ENCODE measurements at places on chromosomes 4 and X. TPM values are rescaled to one million over a fixed set of nuclear protein-coding genes. Genes with fewer than 3 reads are reported as not detected.

Gene P2RY10
- total RNA-seq: 86.8 TPM

Gene WDR17
- 0.70 TPM for total RNA-seq

Gene MAGIX
- total RNA-seq: 2.0 TPM

Gene GPR34
- not detected for total RNA-seq

Gene DMRTC1B
- total RNA-seq: not detected

Gene MSANTD1
- total RNA-seq: 0.60 TPM

Gene UGT2B28
- total RNA-seq: not detected

Gene SEPSECS
- total RNA-seq: 15.2 TPM

Gene HS6ST2
- 0.38 TPM for total RNA-seq

Gene PRDM8
- 18.9 TPM for total RNA-seq

Gene BEND2
- total RNA-seq: not detected

Gene IQCM
- total RNA-seq: not detected

Gene DCAF8L1
- not detected for total RNA-seq

Gene SLC38A5
- total RNA-seq: 76.4 TPM

Gene VCX3A
- total RNA-seq: not detected

Gene ZNF630
- 1.2 TPM for total RNA-seq

Gene RPS6KA6
- 0.05 TPM for total RNA-seq

Gene POLN
- total RNA-seq: 3.3 TPM

Gene HPSE
- total RNA-seq: 32.7 TPM

Gene VSIG4
- not detected for total RNA-seq

Gene ATP2B3
- not detected for total RNA-seq

DNA sequence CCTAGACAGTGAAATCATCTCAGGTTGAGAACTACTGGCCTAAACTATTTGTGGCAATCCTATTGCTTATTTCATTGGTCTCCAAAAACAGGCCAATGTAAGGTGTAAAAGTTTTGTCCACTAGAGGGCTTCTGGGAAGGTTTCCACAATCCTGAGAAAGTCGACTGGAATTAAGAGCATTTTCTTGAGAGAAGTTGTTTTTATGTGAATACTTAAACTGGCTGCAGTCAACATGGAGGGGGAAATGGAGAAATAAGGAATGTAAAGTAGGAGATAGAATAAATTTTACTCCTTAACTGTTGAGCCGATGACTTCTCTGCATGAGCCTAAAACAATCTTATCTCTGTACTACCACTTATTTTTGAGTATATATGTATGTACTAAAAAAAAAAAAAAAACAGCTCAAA lies 11.0 kb upstream of the EIF4E start:
- DNase-seq: no peak

DNA sequence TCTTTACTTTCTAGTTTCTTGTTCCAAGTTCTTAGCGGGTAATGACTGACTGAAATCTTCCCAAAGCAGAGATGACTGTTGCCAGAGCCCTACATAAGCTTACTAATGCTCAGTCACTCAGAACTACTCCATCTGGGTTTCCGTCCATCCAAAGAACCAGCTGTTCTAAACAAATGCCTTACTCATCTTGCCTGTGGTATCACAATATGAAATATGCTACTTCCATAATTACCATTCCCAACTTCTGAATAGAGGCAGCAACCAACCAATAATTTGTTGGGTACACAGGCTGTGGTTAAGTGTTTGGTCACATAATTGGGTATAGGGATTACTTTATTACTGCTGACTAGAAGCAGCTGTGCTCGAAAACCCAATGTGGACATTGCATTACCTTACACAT lies 930.2 kb upstream of the DIAPH2 start:
- DNase-seq: no peak

- no peak for DNase-seq
These were observed 363.9 kb downstream of the PPP3CA start for GRCh38 chr4:100983426-100983825.

DNA sequence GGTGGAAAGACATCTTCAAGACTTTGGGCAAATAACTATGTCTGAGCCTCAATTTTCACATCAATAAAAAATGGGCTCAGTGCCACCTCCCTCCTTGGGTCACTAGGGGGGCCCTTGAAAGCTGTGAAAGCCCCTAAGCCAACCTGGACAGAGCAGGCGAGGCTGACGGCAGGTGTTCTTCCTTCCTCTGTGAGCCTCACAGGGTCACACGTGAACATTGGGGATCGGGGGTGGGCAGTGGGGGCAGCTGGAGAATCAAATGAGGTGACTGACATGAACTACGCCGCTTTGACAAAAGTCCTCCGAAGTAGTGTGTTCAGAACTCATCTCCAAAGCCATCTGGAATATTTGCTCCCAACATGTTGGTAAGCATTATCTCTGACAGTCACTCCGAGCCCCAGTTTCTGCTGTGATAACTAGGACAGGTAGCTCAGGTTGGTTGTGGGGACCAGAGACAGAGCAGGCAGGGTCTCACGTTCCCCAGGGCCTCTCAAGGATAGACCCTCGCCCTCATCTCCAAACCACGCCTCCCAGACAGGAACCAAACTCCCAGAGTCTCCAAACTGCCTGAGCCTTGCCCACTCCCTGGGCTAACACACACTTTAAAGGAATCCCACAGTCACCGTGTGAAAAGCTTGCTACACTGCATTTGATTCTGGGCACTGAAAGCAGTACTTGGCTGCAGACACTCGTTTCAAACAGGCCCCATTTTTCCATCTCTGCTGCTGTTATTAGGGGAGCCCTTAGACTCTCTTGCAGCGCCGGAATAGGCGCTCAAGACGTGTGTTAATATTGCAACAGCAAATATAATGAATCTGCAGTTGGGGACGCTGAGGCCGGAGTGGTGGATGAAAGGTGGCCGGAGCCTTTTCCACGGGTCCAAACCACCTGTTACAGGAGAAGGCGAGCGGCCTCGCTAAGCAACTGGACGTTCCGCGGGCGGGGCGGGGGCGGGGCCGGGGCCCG lies 717 bp upstream of the WFS1 start:
- no peak for DNase-seq

GRCh38 chrX:150269605-150270254 lies 93.4 kb upstream of the MAMLD1 start:
- no peak for DNase-seq

DNA sequence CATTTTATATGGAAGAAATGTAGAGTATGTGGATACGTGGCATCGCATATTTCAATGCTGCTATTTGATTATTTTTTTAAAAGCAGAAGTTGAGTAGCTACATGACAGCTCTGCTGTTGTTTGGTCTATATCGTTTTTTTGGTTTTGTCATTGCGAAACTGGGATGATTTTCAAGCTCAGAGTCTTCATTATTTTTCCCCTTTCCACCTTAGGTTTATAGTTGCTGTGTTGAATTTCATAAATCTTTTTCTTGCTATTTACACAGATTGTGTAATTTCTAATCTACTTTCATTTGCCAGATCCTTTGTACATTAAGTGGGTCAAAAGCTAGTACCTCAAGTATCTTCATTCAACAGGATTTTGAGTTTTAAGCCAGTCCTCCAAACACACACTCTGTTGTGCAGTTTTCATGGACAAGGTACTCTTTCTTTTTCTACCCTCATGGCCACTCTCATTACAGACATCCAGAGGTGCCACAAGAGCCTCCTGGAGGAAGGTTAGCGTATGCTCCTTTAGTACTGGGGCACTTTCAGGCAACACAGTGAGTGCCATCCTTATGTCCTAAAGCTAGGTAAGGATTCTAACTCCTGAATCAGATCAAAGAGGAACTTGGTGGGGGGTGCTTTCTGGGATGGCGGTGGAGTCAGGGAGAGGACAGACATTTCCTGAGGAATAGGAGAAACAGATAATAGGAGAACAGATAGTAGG lies 123.2 kb downstream of the FHIP1A start:
- DNase-seq: no peak

GRCh38 chr4:151304226-151304625 lies 21.2 kb downstream of the SH3D19 start:
- DNase-seq: no peak

- DNase-seq: no peak
These were observed 52.9 kb upstream of the VEGFC start for GRCh38 chr4:176845636-176846035.

DNA sequence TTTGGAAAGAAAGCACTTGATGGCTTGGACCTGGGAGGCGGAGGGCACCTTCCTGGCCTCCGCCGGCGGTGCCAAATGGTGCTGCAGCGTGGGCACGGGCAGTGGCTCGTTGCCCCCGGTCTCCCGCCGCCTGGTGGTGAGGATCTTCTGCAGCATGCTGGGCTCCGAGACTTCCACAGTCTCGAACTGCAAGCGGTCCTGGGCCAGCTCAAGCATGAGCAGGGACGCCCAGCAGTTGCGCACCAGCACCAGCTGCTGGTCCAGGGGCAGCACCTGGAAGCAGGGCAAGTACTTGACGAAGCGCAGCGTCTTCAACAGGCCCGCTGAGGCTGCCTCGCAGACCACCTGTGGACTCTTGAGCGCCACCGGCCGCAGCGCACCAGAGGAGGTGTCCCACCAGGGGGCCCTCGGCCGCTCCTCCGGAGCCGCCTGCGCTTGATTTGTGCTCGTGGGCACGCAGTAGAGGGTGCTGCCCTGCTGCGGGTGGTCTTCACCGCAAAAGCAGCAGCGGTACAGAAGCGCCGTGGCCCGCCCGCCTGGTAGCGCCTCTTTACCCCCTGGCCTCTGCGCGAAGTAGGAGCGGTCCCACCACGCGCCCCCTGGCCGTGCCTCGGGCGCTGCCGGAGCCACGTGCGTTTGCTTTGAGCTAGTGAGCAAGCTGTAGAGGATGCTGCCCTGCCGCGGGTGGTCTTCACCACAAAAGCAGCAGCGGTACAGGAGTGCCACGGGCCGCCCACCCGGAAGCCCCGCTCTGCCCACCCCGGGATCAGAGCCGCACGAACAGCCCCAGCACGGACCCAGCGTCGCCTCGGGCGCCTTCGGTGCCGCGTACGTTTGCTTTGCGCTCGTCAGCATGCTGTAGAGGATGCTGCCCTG lies 689 bp downstream of the NR0B1 start:
- DNase-seq: no peak

- no peak for DNase-seq
These were observed 136.6 kb upstream of the OTUD4 start for GRCh38 chr4:145316897-145317574.

DNA sequence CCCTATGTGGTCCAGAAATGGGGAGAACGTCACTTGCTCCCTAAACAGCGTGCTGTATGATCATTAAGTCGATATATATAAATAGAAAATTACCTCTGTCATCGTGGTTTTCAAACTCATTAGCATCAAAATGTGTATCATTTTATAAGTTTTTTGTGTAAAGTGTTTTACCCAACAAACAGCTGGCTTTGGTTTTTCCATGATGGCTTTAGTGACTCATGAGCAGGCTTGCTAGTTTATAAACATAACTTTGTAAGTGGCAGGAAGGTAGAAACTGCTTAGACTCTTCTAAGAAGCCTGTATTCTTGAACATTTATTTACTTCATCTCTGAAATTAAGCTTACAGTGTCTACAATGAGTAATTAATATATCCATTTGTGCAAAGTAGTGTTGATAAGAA lies 108.4 kb upstream of the DIPK2B start:
- DNase-seq: no peak

DNA sequence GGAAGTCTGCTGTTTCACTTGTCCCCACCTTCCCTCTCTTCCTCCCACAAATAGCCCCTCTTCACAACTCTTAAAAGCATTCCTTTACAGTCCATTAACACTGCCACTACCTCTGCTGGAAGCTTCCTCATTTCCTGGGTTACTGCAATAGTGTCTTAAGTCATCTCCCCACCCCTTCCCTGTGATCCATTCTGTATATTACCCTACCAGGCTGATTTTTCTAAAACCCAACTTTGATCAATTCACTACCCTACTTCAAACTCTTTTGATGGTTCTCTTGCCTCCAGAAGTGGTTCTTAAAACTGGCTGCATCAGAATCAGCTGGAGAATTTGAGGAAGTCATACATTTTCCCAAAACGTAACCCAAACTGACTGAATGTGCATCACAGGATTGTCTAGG lies 8.8 kb upstream of the XIAP start:
- no peak for DNase-seq

DNA sequence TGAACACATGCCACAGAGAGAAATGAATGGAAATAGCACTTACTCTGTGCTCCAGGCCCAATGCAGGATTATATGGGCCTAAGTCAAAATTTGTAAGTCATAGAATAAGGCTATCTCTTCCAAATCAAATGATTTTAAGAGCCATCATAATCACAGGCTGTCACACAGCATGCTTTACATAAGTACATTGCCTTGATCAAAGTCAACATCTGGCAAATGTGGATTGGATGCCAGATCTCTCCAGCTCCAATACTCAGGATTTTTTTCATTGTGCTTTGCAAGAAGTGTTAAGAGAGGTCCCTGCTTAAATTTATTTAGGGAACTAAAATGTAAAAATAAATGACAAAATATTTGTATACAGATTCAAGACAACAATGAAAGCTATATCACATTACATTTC lies 299.9 kb downstream of the PRDM5 start:
- no peak for DNase-seq

- no peak for DNase-seq
These were observed 28.7 kb downstream of the FAM9C start for GRCh38 chrX:13015536-13016236.

- peak; percentile 19 for DNase-seq
These were observed 30.3 kb downstream of the INPP4B start for GRCh38 chr4:142815834-142816233.

GRCh38 chrX:42106556-42106955 lies 183.2 kb upstream of the CASK start:
- no peak for DNase-seq

DNA sequence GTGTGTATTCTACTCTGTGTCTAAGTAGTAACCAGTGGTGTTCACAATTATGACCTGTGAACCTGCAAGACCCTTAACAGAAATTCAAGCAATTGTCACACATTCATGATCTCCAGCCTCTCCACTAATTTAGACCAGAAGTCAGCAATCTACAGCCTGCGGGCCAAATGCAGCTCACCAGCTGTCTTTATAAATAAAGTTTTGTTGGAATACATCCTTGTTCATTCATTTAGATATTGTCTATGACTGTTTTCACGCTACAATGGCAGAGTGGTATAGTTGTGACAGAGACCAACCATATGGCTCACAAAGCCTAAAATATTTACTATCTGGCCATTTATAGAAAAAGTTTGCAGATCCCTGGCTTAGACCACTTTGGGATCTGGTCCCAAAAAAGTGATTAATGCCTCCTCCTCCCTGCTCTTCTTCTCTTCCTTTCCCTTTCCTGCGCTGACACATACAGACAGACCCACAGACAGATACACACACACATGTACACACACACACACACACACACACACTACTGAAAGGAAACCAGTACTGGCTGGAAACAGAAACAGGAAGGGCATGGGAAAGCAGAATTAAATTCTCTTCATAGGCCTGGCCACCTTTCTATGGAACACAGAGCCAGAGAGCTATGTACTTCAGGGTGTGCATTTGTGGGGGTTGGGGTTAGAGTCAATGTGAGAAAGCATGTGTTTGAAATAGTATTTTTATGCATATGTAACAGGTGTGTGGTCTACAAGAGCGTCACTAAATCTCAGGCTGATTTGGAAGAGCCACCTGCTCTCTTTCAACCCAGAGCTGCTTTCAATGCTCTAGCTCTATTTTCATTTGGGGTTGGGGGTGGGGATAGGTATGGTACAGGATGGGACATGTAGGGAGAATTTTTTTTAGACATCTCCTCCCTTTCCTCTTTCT lies 49.7 kb upstream of the TMEM164 start:
- DNase-seq: no peak
